ENCODE measurements at places on chromosomes 3 and 15.

DNA sequence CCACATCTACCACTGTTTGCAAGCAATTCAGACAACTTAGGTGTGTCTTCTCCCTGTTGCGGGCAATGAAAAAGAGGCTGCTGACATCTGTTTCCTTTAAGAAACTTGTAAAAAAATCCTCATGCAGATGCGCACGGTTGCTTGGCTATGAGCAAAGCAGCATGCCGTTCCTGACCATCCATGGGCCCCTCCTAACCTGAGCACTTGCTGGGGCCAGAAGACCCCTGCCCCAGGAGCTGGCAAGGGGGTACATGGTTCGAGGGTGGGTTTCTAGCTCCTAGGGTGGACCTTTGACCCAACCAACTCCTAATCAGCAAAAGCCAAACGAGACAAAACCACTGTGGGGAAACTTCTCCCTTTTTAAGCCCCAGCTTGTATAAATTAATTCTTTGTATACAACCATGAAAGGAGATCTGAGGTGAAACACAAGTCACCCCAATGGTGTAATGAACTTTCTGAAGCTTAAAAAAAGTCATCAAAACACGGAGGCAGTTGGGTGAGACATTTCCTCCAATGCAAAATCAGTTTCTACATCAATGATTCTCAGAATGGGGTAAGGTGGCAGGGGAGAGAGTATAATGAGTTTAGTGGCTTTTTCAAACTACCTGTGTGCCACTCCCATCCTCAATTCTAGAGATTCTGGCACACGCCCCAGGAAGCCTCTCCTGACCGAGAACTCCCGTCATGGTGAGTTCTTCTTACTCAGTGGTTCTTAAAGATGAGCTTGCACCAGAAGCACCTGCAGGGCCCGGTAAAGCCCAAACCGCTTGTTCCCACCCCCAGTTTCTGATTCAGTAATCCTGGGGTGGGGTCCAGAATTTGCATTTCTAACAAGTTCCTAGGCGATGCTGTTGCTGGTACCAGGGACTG, 44.1 kb downstream of the CPN2 start:
- no peak for DNase-seq

DNA sequence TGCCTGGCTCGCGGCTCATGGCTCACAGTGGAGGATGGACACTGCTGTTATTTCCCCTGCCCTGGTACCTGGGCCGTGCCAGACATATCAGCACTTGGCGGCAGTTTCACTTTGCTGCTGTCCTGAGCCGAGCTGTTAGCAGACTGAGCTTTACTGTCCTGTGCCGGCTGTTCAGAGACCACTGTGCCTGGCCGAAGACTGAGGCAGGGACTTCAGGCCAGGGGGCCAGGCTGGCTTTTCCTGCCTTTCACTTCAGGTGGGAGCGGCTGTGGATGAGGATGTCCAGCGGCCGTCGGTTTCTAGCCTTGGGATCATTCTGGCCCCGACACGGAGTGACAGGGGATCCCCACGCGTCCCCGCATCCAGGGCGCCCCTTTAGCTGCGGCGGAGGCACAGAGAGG, 1.1 kb downstream of the ATP10A start:
- DNase-seq: no peak

GRCh38 chr3:24420224-24420623, 74.4 kb downstream of the THRB start:
- DNase-seq: no peak

- DNase-seq: no peak
Observed at GRCh38 chr15:82847703-82848102, 38.3 kb downstream of the WHAMM start.

- DNase-seq: no peak
Observed at GRCh38 chr3:134643150-134643675, 7.6 kb downstream of the KY start.

GRCh38 chr15:49495993-49496753, 73.1 kb downstream of the FGF7 start:
- DNase-seq: no peak

- no peak for DNase-seq
Observed at GRCh38 chr3:79354179-79354688, 413.6 kb downstream of the ROBO1 start.

DNA sequence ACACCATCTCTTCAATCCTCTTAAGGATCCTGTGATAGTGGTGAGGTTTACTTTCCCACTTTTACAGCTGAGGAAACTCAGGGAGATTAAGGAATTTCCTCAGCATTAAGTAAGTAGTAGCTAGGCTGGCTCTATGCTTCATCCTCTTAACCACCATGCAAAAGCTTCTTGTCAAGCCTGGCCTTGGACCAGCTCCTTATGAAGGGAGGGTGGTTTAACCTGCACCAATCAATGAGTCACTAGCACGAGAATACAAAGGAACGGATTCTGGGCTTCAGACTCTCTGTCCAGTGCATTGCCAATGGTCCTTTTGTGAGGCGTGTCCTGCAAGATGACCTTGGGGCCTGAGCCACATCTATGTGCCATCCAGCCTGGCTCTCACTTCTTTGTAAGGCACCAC, 202.0 kb upstream of the CFAP20DC start:
- DNase-seq: no peak

DNA sequence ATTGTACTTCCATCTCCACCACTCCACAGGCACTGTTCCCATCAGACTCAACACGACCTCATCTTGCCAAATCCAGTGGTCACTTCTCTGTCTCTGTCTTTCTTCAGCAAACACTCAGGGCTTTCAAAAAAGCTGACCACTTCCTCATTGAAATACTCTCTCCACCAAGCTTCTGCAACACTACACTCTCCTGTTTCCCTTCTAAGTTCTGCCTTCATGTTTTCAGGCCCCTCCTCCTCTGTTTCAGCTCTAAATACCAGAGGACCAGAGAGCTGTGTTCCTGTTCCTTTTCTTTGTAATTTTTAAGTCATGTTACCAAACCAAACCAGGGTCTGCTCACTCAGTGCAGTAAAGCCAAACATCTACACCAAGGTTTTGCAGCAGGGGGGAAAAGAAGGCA, 33.8 kb upstream of the ACP3 start:
- DNase-seq: no peak

GRCh38 chr3:98512576-98512975, 10.1 kb downstream of the CLDND1 start:
- no peak for DNase-seq

- no peak for DNase-seq
Observed at GRCh38 chr3:3589715-3590130, 209.5 kb upstream of the LRRN1 start.

DNA sequence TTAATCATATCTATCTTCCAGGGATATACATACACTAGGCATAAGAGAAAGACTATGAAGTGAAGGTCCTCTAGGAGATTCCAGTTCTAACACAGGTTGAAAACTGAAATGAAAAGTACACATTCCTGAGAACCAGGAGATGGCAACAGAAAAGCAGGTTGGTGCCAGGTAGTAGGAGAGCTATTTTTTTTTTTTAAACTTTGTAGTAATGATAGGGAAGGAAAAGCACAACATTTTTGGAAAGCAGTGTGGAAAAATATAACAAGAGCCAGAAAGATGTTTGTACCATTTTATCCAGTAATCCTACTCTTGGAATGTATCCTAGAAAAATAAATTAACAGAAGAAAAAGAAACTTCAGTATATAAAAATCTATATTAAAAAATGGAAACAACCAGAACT, 189.9 kb downstream of the DTWD1 start:
- DNase-seq: no peak

GRCh38 chr3:86793786-86794185, 197.2 kb downstream of the VGLL3 start:
- DNase-seq: no peak

GRCh38 chr15:45751629-45752028, 116.8 kb downstream of the SQOR start:
- DNase-seq: no peak

DNA sequence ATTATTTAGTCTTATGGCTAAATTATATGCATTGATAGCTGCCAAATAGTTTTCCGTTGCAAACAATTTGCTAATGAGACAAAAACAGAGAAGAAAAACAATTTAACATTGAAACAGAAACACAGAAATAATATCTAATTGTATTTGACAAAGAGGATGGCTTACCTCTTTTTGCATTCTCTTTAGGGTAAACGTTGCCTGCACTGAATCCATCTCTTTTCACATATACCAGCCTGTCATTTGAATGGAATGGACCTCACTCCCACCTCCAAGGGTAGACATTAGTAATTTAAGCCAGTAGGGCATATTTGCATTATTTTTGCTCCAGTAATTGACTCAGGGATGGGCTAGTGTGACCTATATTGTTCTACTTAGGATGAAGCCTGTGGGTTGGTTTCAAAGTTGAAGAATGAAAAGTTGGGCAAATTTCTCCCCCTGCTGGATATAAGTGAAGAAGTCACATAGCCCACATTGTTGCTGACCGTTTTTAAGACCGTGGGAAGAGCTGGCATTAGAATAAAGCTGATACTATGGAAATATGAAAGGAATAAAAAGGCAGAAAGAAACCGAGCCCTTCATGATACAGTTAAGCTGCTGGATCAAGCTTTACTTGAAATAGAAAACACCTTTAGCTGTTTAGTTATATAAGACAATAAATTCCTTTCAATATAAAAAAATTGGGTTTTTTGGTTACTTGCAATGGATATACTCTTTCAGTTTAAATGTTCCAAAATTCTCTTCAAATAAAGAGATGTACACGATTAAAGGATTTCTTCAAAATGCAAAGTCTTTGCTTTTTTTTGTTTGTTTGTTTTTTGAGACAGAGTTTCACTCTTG, 26.9 kb downstream of the PIERCE2 start:
- DNase-seq: no peak

DNA sequence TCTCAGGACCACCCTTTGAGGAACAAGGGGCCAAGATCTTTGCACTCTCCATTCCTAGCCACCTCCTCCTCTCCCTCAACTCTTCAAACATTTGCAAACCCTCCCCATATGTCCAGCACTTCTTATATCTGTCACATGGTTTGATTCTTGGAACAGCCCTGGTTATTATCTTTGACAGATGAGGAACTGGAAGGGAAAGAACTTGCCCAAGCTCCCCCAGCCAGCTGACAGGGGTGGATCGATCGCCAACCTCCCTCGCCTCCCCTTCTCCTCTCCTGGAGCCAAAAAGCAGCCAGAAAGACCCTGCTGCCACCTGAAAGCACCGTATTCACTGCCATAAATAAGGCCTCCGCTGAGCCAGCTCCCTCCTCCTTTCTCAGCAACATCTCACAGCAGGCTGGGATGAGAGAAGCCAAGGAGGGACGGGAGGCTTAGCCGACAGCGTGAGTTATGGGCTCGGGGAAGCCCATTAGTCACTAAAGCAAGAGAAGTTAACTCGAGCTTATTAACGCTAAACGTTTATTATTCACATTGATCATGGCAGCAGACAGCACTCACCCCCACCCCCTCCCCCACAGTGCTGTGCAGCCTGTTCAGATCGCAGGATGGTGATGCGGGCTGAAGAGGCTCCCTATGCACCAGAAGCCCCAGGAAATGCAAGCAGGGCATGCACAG, 22.2 kb upstream of the FGD5 start:
- DNase-seq: no peak

DNA sequence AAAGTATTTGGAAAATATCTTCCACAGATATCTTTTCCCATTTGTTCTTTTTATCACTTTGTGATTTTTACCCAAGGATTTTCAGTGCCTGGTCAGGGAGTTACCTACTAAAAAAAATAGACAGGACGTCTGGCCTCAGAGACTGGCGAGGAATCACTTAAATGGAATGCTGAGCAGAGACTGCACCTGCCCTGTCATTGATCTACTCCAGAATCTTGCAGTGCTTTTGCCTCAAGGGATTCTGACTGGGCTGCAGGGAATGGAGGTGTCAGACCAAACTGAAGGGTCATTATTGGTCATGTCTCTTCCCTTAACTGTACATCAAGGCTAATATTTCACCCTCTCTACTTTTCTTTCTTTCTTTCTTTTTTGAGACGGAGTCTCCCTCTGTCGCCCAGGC, 12.1 kb upstream of the RYR3 start:
- no peak for DNase-seq

DNA sequence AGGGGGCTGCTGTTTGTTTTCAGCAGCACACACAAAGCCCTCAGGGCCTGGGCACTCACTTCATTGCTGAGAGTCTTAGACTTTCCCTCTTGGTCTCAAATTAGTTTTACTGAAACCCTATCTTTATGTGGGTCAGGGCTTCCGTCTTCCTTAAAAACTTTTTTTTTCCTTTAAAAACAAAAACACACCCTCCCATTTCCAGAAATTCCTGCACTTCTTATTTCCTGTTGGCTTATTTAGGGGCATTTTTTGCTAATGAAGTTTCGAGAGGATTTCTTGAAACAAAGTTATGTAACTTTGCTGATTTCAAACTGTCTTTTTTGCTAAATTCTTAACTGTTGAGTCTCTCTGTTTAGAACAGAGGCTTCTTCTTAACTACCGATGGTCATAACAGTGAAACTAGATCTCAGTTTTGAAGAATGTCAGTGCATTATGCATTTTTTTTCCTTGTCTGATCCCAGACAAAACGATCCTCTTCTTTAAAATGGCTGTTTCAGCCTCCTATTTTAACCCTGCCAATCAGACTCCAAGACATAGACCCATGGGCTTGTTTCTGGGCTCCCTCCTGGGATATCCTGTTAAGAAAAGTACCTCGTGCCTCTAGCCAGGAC, 23.3 kb downstream of the ANAPC13 start:
- DNase-seq: no peak

DNA sequence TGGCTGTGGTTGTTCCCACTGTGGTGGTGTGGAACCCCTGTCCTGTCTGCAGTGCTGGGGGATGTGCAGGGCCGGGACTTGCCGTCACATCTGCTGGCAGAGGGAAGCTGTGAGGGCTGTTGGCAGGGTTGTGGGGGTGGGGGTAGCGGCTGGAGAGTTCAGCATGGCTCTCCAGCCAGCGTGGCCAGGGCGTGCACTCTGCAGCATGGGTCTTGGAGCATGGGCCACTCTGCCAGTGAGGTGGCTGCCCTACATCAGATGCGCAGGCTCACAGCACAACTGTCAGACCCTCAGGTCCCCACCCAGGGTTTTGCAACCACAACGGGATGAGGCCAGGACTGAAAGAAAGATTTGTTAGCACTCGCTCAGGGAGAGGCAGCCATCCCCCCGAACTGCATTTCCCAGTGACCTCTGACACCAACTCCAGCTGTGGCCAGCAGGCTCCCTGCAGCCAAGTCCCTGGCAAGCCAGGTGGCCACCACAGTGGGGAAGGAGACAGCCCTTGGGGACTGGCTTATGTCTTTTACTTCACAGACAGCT, 237.7 kb upstream of the LYSMD4 start:
- DNase-seq: no peak

GRCh38 chr3:187748050-187748481, 2.8 kb upstream of the BCL6 start:
- DNase-seq: peak; percentile 61

GRCh38 chr15:53437985-53438841, 321.2 kb downstream of the WDR72 start:
- DNase-seq: no peak

DNA sequence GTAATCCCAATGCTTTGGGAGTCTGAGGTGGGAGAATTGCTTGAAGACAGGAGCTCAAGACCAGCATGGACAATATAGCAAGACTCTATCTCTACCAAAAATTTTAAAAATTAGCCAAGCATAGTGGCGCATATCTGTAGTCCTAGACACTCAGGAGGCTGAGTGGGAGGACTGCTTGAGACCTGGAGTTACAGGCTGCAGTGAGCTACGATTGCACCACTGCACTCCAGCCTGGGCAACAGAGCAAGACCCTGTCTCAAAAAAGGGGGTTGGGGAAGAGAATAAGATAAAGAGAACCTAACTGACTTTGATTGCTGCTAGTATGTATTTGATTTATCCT, 755 bp downstream of the CD200R1 start:
- DNase-seq: no peak

Data from cerebellar nuclear complex (tissue), 1 donor.